ENCODE measurements at places on chromosomes 1 and 21.

GRCh38 chr1:48645883-48646282 lies 130.8 kb downstream of the BEND5 start:
- no peak for DNase-seq

GRCh38 chr21:42570841-42571387 lies 57.3 kb downstream of the SLC37A1 start:
- DNase-seq, result no peak

GRCh38 chr1:50415235-50416149 lies 7.8 kb downstream of the DMRTA2 start:
- DNase-seq, result no peak

DNA sequence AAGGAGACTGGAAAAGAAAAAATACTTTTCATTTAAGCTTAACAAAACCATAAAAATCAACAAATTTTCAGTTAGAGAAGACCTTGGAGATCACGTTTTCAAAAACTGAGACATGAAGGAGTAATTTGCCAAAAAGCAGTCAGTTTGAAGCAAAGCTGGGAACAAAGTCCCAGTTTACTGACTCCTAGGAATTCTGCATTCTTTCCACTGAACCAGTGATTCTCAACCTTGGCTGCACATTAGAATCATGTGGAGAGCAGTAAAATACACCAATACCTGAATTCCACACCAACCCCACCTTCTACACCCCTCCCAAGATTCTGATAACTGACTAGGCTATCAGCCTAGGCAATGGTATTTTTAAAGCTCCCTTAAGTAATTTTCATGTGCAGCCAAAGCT lies 73.5 kb downstream of the PRPF38A start:
- no peak for DNase-seq

GRCh38 chr21:40047993-40048730 lies 180.9 kb downstream of the PCP4 start:
- DNase-seq, result no peak

DNA sequence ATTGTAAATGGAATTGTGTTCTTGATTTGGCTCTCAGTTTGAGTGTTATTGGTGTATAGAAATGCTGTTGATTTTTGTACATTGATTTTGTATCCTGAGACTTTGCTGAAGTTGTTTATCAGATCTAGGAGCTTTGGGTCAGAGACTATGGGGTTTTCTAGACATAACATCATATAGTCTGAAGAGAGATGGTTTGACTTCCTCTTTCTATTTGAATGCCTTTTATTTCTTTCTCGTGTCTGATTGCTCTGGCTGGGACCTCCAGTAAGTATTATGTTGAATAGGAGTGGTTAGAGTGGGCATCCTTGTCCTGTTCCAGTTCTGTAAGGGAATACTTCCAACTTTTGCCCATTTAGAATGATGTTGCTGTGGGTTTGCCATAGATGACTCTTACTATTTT lies 39.1 kb upstream of the ANGPTL1 start:
- no peak for DNase-seq

GRCh38 chr1:88354256-88354655 lies 329.8 kb upstream of the PKN2 start:
- DNase-seq, result no peak

DNA sequence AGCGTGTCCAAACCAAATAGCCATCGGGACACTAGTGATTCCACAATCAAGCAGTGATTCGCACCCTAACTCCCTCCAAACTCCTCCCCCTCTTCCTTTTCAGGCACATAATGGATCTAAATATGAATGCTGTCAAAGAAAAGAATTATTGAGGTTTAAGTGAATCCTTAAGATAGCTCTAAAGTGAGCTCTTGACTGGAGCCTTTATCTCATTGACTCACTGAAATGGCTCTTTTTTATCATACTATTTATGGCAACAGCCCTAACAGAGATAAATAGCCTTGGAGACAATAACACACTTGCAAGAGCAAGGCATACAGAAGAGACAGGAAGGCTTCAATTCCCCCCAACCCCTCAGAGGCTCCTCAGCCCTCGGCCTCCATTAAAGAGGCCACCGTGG lies 143.3 kb downstream of the PLXNA2 start:
- no peak for DNase-seq

DNA sequence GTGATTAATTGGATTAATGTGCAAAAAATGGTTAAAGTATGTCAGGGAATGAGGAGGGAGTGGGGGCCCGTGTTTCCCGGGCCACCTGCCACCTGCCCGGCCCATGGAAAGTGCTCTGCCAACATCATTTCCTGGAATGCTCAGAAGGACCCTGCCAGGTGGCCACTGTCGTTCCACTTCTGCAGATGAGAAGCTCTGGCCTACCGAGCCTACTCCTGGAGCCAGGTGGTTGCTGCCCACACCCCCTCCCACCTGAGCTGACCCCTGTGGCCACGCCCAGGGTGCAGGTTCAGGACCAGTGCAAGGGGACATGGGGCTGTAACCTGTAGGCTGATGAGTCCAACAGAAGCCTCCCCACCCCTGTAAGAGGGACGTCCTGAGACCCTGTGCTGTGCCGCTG lies 99.7 kb downstream of the PRDM16 start:
- no peak for DNase-seq

GRCh38 chr1:58925247-58925646 lies 141.4 kb upstream of the JUN start:
- DNase-seq, result no peak

DNA sequence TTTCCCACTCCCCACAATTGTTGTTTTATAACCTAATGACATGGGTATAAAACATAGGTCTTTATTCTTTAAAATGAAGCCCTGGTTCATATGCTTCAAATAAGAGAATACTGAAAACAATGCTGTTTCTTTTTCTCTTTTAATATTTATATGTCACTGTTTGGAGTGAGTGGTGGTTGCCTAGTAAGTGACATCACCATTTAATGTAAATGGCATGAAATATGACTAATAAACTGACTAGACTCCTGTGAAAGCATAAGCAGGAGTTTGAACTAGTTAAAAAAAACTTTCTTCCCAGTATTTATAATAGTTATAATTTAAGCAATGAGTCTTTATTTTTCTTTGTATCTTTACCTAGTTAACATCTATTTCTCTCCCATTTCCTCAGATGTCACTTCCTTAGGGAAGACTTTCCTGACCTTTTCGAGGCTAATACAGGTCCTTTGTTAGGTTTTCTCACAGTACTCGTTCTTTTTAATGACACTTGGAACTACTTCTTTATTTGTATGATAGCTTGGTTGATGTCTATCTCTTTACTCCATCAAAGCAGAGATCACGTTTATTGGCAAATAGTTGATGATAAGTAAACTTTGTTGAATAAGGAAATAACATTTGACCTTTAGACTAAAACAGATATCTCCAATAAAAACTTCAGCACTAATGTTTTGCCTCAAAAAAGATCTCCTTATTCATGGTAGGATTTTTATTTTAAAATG lies 105.4 kb upstream of the PDC start:
- no peak for DNase-seq

GRCh38 chr21:42012344-42012743 lies 2.2 kb upstream of the ZBTB21 start:
- no peak for DNase-seq

DNA sequence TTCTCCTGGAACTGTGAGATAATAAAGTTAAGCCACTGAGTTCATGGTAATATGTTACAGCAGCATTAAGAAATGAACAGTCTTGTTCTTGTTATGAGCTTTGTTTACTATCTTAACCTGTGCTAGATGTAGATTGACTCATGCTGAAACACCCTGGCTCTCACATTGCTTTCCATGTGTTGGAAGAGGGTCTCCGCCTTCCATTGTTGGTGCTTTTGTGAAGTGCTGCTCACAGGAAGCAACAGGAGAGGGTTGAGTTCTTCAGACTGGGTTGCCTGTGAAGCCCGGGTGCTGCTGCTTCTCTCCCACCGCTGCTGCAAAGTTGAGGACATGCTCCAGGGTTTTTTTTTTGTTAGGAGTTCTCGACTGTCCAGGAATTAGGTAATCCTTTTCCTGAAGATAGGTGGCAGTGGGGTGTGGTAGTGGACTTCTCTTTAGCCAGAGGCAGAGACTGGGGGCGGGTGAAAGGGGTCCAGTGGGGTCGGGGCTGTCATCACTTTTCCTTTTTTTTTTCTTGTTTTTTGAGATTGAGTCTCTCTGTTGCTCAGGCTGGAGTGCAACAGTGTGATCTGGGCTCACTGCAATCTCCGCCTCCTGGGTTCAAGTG lies 28.7 kb upstream of the HMGN1 start:
- DNase-seq, result no peak
